ENCODE measurements at places on chromosomes 7 and 10.

DNA sequence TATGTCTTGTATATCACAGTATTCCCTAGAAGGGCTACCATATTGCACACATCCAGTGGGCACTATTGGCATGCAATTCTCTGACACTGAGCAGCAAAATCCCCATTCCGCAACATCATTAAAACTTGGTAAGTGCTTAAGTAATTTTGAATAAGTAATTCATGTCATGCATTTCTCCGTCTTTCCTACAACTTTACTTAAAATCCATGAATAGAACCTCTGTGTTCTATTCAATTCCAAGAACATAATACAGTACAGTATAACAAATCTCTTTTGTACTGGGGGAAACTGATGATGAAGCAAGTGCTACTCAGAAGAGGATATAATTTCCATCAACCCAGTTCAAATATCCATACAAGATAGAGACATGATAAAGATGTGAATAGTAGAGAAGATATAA, 80.9 kb upstream of the SEMA3C start:
- no peak for DNase-seq

- DNase-seq: peak; percentile 90
These were observed 11.6 kb upstream of the ERCC6 start for GRCh38 chr10:49550563-49550962.

- no peak for DNase-seq
These were observed 345.5 kb downstream of the DNAJB6 start for GRCh38 chr7:157682064-157682945.

DNA sequence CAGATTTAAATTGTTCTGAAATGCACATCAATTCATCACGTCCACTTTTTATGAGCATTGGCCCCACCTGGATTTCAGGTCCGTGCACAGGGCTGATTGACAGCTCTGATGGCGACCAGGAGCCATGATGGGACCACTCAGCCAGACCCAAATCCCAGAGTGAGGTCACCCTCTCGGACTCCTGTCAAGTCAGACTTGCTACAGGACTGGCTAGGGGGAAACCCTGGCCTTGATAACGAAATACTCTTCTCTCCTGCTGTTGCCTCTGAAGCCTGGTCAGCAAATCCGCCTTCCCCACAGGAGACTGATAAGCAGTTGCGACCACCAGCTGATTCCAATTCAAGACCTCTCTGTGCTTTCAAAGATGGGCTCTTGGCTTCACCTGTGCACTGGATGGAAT, 76.4 kb downstream of the CARD11 start:
- no peak for DNase-seq

DNA sequence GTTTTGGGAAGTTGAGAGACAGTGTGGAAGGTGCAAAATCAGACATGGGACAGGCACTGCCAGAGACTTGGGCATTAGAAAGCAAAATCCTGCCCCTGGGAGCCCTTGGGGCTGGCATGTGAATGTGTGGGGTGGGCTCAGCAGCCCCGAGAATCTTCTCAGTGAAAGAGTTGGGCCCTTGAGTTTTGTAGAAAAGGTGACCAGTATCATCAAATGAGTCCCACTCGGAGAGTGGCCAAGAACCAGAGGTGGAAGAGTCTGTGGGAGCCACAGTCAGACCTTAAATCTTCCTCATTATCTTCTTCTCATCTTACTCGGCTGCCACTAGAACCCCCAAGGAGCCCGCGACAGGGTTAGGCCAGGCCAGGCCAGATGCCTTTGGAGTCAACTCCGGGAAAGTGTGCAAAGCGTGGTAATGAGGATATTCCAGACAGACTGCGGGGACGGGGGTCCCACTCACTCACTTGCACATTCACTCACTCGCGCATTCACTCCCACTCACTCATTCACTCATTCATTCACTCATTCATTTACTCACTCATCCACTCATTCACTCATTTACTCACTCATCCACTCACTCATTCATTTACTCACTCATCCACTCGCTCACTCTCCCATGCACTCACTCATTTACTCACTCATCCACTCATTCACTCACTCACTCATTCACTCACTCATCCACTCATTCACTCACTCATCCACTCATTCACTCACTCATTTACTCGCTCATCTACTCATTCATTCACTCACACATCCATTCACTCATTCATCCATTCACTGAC, 74.9 kb downstream of the CARD11 start:
- no peak for DNase-seq

- DNase-seq: no peak
These were observed 49.5 kb downstream of the SMURF1 start for GRCh38 chr7:99094401-99094800.

DNA sequence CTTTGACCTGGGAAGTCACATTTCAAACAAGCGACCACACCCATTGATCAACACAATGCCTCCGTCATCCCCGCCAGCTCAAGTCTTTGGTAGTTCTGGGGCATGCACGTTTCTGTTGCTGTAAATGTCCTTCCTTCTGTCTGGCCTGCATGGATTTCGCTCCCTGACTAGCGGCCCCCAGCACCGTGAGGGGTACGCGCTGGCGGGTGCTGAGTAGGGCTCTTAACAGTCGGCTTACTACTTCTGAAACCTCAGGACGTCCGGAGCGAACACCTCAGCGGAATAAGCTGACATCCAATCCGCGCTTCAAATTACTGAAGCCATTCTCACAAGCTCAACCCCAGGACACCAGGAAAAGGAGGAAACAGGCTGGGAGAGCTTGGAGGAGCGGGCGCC, 505 bp downstream of the NUDCD3 start:
- peak; percentile 10 for DNase-seq

- DNase-seq: no peak
These were observed 5.2 kb downstream of the DUSP5 start for GRCh38 chr10:110502851-110503301.

DNA sequence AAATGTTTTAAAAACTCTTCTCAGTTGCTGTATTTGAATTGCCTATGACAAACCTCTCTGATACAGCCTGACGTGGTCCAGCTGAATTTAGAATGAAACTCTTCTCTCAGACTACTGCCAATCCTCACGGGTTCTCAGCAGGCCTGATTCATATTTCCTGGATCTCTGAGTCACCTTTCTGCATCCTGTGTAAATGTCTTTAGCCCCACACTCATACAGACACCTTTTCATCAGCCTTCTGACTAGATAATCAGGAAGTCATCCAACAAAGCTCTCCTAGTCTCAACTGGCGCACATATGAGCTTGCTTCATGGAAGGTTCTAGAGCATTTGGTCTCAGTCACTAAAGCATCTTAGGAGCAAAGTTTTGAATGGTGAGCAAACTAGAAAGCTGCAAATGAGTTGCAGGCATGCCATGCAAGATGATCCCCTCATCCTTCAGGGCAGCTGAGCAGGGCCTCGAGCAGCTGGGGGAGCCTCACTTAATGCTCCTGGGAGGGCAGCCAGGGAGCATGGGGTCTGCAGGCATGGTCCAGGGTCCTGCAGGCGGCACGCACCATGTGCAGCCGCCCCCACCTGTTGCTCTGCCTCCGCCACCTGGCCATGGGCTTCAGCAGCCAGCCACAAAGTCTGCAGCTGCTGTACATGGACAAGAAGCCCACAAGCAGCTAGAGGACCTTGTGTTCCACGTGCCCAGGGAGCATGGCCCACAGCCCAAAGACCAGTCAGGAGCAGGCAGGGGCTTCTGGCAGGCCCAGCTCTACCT, 182.8 kb downstream of the ARHGAP12 start:
- DNase-seq: peak; percentile 89

DNA sequence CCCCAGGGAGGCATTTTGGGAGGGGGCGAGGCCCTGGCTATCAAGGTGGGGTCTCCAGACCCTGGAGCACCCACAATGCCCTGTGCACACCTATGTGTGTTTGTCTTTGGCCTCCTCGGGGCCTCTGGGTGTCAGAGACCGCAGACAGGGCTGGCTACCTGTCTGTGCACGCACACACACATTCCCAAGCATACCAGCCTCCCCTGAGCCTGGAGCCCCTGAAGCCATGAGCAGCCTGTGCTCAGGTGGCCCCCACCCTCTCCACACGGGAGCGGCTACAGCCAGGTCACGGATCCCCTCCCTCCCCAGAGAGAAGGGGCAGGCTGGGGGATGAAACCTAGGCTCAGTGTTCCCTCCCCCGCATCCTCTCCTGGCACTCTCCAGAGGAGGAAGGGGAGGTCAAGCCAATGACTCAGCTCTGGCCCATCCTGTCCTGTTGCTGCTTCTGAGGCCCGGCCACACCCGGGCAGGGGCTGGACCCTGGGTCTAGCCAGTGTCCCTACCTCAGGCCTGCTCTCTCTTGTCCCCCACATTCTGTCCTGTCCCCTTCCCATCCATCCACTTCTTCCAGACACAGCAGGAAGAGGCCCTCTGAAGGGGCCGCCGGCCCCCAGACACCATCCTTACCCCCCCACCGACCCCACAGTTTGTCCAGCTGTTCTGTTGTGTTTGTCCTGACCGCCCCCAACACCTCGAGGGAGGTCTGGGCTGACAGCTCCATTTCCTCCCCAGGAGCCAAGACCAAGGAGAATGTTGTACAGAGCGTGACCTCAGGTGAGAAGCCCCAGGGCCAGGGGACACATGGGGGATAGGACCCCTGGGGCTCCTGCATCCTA, 720 bp downstream of the SNCG start:
- DNase-seq: peak; percentile 51

DNA sequence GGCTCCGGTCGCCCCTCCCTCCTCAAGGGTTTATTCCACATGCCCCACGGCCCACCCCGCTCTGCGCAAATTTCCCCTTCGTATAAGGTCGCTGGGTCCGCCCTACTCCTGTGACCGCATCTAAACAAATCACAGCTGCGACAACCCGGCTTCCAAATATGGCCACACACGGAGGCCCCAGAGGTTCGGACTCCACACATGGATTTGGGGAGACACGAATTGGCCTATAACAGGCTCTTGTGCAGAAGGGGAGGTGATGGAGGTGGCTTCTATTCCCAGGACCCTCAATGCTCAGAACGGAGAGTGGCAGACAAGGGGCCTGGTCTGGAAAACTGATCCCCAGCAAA, 90.1 kb downstream of the FOXL3 start:
- no peak for DNase-seq

- DNase-seq: no peak
These were observed 2.0 kb downstream of the GFRA1 start for GRCh38 chr10:116270771-116271592.

DNA sequence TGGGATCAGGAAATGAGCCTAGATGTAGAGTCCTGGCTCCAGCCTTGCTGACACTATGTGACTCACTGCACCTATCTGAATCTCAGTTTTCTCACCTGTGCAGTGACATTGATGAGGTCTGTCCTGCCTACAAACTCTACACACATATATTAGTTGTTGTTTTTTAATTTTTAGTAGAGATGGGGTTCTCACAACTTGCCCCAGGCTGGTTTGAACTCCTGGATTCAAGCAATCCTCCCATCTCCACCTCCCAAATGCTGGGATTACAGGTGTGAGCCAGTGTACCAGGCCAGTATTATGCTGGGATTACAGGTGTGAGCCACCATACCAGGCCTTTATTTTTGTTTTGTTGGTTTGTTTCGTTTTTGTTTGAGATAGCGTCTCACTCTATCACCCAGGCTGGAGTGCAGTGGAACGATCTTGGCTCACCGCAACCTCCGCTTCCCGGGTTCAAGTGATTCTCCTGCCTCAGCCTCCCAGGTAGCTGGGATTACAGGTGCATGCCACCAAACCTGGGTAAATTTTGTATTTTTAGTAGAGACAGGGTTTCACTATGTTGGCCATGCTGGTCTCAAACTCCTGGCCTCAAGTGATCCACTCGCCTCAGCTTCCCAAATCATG, 11.8 kb upstream of the DDIT4 start:
- DNase-seq: no peak

- DNase-seq: no peak
These were observed 4.2 kb downstream of the AUTS2 start for GRCh38 chr7:69602522-69602921.

DNA sequence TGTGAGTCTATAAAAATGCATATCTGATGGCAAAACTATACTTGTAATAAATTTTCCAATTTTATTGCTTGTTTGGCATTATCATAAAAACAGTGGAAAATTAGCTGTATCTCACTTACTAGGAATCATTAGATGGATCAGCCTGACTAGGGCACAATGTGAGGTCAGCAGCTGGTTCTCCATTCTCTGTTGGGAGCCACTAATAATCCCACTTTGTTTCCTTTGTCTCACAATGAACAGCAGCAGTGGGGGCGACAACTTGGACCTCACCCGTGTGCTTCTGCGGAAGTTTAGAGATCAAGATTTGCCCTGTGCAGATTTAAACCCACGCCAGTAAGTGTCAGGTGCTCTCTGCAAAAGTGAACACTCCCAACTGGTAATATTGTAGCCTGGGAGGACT, 295.5 kb downstream of the ABCA13 start:
- no peak for DNase-seq

DNA sequence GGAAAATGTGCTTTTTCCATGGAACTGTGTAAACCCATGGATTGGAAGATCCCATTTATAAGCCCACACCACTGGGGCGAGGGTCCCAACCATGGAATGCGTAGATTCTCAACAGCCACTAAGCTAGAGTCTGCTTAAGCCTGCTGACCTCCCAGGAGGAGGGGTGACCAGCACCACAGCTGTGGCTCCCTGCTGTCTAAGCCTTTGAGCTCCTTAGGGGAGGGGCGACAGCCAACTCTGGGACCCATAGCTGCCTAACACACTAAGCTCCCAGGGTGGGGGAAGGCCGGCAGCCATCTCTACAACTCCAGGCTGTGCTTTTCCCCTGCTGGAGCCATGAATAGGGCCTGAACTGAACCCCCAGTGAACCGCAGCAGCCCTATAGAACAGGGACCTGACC, 249.8 kb upstream of the HPS1 start:
- DNase-seq: no peak

GRCh38 chr7:13312307-13312706, 624.9 kb downstream of the ARL4A start:
- no peak for DNase-seq

- DNase-seq: no peak
These were observed 366.3 kb upstream of the CHRM2 start for GRCh38 chr7:136502162-136502561.

DNA sequence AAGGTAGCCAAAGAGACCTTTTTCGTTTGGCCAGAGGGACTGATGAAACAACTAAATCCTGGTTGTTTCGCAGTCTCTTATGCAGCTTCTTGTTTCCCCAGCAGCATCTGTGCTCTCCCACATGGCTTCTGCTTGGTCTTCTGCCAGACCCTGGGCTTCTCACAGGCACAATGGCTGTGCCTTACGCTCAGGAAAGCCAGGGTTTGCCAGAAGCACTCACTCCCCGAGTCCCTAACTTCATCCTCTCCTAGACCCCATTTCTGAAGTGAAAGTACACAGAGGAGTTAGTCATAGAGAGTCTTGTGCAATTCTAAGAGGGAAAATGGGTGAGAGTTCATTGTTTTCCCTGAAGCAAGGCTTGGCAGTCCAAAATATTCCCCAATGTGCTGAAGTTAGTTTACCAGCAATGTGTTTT, 121.7 kb downstream of the EVX1 start:
- DNase-seq: peak; percentile 14

DNA sequence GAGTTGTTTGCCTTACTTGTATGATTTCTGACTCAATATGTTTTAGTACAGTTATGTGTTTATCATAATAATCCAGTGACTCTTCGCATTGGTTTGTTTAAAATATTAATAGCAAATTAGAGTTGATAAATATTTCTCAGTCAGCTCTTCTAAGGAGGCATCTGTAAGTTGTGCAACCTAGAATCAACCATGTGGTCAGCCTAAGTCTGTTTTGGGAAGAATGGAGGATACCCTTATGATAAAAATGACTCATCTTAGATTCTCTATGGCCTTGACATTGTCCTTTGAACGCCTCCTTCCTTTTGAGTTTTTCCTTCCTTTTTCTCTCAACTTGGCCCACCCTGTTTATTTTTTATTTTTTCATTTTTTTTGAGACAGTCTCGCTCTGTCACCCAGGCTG, 18.8 kb downstream of the DNAJC9 start:
- DNase-seq: no peak

- DNase-seq: no peak
These were observed 77.1 kb downstream of the CARD11 start for GRCh38 chr7:2966466-2967078.

GRCh38 chr10:59635502-59636290, 74.0 kb downstream of the SLC16A9 start:
- no peak for DNase-seq
